Activated CD8-positive, alpha-beta T cell treated with anti-CD3 and anti-CD28 coated beads, Interleukin-2, amount 10 ng/mL, durations not matched to agents 7 days and 5 days (primary cell): ENCODE measurements at places on chromosomes 12 and 14. TPM values are rescaled to one million over a fixed set of nuclear protein-coding genes. Genes with fewer than 3 reads are reported as not detected.

The SPRYD3 gene
- total RNA-seq, result 27.2 TPM

The TPCN1 gene
- 13.7 TPM for total RNA-seq

DNA sequence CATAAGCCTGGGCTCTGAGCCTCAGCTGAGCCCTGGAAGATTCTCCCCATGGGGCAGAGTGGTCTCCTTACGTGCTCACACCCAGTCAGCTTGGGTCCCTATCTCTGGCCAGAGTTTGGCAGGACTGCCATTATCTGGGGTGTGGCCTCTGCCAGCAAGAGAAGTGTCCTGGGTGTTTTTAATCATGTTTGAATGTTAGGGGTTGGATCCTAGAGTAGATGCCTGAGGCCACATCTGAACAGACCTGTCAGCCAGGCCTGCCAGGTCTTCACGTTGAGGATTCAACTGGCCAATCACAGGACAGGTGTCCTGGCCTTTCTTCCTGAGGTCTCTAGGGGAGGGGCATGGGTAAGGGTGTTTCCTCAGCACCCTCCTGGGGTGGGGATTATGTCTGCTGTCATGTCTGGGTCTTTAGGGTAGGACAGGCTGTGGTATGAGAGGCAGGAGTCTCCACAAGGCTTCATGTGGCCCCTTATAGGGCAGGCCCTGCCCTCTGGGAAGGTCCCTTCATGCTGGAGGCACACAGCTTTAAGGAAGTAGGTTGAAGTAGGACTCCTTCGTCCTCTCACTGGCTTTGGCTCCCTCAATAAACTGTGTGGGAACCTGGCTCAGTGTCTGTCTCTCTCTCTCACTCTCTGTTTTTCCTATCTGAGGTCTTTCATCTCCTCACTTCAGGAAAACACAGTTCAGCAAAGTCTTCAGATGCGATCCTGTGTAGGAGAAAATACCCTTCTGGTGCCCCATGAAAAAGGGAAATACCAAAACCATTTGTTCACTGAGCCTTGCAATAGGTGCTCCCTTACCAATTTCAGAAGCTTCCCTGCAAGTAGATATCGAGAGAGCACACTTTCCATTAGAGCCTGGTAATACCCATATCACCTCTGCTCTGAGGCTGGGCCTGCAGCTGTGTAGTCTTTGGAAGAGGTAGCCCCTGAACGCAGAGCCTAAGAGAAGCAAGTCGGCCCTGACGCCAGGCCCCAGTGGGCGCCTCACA is 6.7 kb upstream of the FITM1 start:
- DNase-seq, result no peak

DNA sequence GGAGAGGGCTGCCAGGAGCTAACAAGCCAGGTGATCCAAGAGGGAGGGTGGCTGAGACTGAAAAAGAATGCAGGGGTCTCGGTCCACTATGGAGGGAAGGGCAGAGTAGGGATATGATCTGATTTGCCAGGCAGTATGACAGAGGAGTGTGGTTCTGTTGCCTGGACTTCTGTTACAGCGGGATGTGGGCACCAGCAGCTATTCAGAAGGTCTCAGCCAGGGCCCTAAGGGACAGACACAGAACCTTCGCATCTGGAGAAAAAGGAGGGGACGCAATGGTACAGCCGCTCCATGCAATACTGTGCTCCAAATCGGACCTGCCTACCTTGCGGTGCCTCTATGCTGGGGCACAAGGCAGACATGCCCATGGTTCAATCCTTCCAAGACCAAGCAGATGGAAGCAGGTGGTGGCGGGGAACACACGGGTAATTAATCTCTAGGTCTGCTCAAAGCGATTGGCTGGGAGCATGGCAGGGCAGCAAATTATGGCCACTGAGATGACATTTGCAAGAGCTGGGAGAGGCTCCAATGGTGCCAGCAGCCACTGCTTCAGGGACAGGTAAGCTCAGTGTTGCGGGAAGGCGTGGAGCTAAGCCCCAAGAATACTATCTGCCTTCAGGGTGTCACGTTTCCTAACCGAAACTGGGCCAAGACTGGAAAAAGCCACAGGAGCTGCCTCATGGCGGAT is 185.5 kb downstream of the FOXN3 start:
- DNase-seq, result no peak

DNA sequence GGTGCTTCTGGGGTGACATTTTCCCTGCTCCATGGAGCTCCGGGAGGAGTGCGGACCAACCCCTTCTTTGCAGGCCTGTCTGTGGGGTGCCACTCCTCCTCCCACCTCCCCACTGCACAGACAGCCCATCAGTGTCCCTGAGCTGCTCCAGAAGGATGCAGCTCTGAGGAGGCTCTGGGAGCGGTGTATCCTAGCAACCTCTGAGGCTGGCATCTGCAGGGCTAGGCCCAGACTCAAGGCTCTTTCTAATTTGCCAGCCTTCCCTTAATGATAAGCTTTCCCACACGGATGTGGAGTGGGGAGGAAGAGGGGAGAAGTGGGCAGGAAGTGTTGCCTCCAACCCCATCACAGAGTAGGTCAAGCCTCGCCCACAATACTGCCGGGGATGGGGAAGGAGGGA is 59.7 kb downstream of the CALM1 start:
- DNase-seq, result no peak

DNA sequence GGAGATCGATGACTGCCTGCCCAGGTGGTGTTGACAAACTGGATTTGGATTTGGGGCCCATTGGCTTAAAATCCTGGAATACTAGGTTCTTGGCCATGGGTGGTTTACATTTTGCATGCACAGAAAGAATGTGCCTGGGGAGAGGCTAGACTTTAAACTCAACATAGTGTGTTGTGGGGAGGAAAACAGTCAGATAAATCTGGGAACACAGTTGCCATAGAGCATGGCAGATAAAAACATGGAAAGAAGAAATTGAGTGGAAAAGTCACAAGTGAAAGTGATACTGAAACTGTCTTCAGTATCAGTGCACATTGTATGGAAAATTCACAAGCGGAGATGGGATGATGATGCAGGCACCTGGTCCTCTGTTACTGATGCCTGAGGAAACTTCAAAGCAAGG is 95.2 kb downstream of the SSPN start:
- DNase-seq, result no peak
